ENCODE measurements at places on chromosomes 1 and 21. TPM values are rescaled to one million over a fixed set of nuclear protein-coding genes. Genes with fewer than 3 reads are reported as not detected.

DNA sequence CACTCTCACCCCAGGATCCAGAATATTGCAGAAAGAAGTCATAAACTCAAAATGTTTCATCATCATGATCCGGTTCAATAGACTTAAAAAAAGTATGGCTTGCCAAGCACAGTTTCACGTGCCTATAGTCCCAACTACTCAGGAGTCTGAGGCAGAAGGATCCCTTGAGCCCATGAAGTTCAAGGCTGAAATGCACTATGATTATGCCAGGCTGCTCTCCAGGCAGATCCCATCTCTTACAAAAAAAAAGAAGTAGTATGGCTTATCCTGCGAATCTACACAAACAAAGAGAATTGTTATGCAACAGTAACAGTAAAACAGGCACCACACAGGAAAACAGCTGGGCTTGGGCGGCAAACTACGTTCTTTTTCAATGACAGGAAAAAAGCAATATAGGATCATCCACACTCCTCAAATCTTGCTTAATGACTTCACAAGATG lies 76.2 kb downstream of the EIF4G3 start:
- H3K27me3 ChIP-seq: no peaks in the 10 kb centered on the region
- H3K36me3 ChIP-seq: peaks cover 41% of the 10 kb centered on the region
- H3K4me1 ChIP-seq: peaks cover 6% of the 10 kb centered on the region
- H3K4me3 ChIP-seq: no peak overlapping the region

DNA sequence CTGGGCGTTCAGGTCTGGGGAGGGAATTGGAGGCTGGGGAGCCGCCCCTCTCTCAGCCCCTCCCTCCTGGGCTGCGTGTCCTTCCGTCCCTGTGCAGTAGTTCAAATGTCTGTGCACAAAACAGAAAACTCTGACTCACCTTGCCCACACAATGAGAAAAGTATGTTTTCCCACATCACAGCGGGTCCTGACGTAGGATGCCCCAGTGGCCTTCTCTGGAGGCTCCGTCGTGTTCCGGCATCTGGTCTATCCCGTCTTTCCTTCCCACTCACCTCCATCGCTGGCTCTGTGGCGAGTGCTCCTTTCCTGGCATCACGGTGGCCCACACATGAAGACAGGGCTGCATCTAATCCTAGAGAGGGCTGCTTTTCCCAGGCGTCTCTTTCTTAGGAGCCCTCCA lies 224.0 kb downstream of the KAZN start:
- H3K27me3 ChIP-seq: no peaks in the 10 kb centered on the region
- H3K4me1 ChIP-seq: no peaks in the 10 kb centered on the region
- H3K27ac ChIP-seq: no peak overlapping the region

SELL gene
- 297 TPM for total RNA-seq

DNA sequence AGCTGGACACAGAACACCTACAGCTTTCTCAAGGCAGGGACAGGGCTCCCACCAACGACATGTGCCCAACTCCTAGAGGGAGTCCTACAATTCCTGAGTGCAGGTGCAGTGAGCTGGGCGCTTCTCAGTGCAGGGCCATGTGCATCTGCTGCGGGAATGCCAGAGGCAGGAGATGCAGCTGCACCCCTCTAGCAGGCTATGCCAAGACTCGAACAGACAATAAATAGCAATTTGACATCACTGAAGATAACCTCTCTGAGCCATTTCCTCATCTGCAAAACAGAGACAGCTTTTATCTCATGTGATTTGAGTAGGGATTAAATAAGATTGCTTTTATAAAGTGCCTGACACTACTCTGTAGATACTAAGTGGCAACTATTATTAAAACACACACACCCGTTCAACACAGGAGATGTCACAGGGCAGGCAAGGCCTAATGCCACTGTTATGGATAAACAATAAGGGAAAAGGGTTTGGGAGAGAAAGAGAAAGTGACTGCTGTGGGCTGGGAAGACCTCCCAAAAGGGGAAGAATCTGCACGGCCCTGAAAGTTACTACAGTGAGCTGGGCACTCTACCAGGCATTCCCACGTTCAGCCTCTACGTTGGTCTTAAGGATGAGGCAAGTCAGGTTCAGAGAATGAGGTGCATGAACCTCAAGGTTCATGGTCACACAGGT lies 5.7 kb downstream of the SLC9A1 start:
- no peak for DNase-seq
- H3K4me1 ChIP-seq: peaks cover 37% of the 10 kb centered on the region
- no peaks in the 10 kb centered on the region for H3K27me3 ChIP-seq
- H3K27ac ChIP-seq: no peak overlapping the region
- no peak overlapping the region for H3K4me3 ChIP-seq

- H3K36me3 ChIP-seq: no peaks in the 10 kb centered on the region
- no peak overlapping the region for H3K4me3 ChIP-seq
- H3K27me3 ChIP-seq: no peaks in the 10 kb centered on the region
- no peak overlapping the region for H3K27ac ChIP-seq
- H3K4me1 ChIP-seq: no peaks in the 10 kb centered on the region
- DNase-seq: no peak
These were observed 465.7 kb downstream of the PLPP3 start for GRCh38 chr1:56113679-56114078.

BRDT gene
- total RNA-seq: 0.58 TPM

DNA sequence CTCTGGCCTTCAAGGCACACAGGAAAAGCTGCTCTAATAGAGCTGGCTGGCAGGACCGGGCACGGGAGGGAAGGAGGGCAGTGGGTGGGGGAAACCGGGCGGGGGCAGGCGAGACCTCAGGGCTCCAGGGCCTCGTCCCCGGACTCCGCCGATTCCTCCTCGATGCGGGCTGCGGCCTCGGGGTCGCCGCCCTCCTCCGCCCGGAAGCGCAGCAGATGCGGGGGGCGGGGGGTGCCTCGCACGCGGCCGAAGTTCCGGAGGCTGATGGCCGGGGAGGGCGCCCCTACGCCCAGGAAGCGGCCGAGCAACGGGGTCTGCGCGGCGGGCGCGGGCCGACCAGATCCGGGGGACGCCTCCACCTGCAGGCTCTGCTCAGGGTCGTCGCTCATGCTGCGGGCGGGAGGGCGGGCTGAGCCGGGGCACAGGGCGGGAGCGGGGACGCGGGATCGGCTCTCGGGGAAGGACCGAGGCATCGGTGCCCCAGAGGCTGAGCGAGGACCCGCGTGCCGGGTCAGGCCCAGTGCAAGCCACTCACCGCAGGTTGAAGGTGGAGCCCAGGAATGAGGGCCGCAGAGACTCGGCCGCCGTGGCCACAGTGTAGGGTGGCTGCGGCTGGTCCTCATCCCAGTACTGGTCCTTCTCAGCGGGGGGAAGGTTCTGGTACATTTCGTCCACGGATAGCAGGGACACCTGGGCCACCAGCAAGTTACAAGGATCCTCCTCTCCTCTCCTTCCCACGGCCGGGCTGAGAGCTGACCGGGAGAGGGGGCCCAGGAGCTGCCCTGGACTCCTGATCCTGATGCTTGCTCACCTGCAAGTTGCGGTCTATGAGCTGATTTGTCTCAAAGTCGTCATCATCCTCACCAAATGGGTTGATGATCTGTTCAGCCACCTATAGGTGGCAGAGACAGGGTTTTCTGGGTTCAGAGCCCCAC lies 3.6 kb downstream of the BEST4 start:
- H3K4me1 ChIP-seq: peaks cover 46% of the 10 kb centered on the region
- H3K27me3 ChIP-seq: no peaks in the 10 kb centered on the region
- H3K27ac ChIP-seq: peak overlapping the region; percentile 65
- peak; percentile 45 for DNase-seq

DNA sequence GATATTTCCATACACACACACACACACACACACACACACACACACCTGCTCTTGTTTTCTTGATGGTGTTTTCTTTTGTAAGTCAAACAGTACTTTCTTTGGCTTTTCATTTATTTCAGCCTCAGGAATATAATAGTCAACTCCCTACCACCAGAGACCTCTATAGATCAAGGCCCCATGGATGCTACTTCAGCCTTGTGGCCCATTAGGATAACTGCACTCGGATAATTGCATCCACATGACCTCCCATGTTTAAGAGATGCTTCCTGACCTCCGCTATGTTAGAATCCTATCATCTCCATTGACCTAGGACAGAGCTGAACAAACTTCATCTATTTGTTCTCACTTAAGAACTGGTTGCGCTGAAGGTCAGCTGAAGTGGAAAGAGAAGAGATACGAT lies 1094.0 kb upstream of the B3GALT2 start:
- H3K4me3 ChIP-seq: no peak overlapping the region
- H3K27ac ChIP-seq: no peak overlapping the region
- H3K36me3 ChIP-seq: no peaks in the 10 kb centered on the region
- H3K27me3 ChIP-seq: no peaks in the 10 kb centered on the region
- no peak for DNase-seq

All from activated CD4-positive, alpha-beta memory T cell treated with anti-CD3 and anti-CD28 coated beads, Interleukin-2, amount 10 ng/mL, durations not matched to agents 7 days and 5 days (primary cell).